ENCODE measurements at places on chromosomes 2 and 18.

- DNase-seq, result no peak
Observed at GRCh38 chr2:164818149-164819136, 23.2 kb downstream of the COBLL1 start.

GRCh38 chr2:5235701-5236100 is 456.5 kb upstream of the SOX11 start:
- DNase-seq, result no peak

- DNase-seq, result no peak
Observed at GRCh38 chr2:27921880-27922547, 31.5 kb downstream of the BABAM2 start.

DNA sequence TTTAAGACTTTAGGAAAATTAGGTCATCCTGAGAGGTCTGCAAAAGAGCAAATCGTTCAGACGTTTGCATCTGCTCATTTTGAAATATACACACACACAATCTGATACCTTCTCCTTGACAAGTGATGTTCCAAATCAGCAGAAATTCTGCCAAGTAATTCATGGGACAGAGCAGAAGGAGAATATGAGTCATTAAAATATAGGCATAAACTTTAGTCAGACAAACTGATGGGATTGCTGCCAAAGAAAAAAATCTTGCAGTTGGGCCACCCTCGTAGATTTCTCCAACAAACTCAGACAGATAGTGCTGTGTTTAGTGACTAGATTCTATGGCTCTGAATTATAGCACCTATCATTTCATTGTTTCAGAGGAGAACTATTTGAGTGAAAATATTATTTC is 336.3 kb downstream of the NYAP2 start:
- no peak for DNase-seq

DNA sequence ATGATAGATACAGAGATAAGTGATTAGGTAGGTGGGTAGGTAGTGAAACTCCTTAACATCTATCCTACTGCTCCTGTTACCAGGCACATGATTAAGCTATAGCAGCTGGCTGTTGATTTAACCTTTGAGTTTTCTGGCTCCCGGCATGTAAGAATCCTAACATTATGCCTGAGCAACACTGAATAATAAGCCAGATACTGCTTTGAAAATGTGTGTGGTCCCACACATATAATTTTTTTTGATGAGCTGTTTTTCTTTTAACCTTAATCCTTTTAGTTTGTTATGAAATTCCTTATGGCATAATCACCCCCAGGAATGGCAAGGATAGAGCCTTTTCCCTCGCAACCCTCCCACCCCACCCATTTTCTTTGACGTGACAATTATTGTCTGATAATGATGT is 104.2 kb upstream of the NEUROD1 start:
- no peak for DNase-seq
